ENCODE measurements at places on chromosomes 12 and 14. TPM values are rescaled to one million over a fixed set of nuclear protein-coding genes. Genes with fewer than 3 reads are reported as not detected.

DNA sequence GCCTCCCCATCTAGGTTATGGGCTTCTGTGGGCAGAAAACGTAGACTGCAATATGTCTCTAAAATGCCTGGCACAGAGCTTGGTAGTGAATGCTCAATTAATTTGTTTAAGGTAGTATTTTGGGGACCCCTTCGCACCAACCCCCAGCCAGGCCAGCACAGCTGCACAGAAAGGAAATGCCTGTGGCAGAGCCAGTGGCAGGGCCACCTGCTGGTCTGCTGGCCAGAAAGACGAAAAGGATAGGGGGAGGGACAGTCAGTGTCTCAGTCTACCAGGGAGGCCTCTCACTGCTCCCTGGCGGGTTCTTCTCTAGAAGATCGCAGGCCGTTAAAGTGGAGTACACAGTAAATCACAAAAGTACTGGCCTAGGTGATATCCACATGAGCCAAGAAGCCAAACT, 3.5 kb downstream of the RAB15 start:
- DNase-seq, result no peak
- H3K27ac ChIP-seq, result no peak overlapping the region
- no peaks in the 10 kb centered on the region for H3K36me3 ChIP-seq
- H3K4me1 ChIP-seq, result peaks cover 18% of the 10 kb centered on the region
- H3K27me3 ChIP-seq, result no peaks in the 10 kb centered on the region

DNA sequence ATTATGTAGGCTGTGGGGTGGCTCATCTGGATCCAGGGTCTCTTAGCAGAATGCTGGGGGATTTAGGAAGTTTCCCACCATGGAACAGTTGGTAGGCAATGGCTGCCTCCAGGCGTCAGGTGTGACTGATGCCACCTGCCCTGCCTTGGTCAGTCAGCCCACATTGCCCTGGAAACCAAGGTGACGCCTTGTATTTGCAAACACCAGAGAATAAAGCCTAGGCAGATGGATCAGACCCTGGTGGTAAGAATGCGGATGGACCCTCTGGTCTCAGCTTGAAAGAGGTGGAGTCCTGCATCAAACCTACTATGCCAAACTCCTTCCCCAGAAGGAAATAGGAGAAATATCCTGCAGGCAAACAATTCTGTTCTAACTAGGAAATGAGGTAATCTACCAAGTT, 38.2 kb downstream of the NCKAP5L start:
- H3K4me3 ChIP-seq, result no peak overlapping the region
- no peak overlapping the region for H3K27ac ChIP-seq
- H3K4me1 ChIP-seq, result peaks cover 1% of the 10 kb centered on the region
- no peaks in the 10 kb centered on the region for H3K36me3 ChIP-seq
- DNase-seq, result no peak

DNA sequence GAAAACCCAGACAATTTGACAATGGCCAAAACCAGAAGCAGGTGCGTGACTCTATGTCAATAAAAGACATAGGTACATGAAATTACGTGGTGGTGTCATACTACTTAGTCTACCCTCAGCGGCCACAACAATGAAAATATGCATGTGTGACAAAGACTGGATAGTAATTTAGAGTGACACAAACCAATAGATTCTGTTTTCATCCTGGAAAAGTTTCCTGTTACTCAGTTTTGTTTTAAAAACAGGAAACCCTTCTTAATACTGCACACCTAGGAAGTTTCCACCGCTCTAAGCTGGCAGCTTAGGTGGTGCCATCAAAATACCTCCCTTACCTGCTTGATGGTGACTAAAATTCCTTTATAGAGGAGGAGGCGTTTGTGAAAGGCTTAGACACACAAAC, 15.1 kb downstream of the POU6F1 start:
- no peak overlapping the region for H3K4me3 ChIP-seq
- H3K27ac ChIP-seq, result no peak overlapping the region
- H3K27me3 ChIP-seq, result no peaks in the 10 kb centered on the region
- DNase-seq, result no peak
- H3K36me3 ChIP-seq, result peaks cover 36% of the 10 kb centered on the region

DAO gene
- not detected for total RNA-seq

NANOG gene
- under 0.01 TPM for total RNA-seq

GRCh38 chr12:31390991-31391390, 65.0 kb upstream of the SINHCAF start:
- no peak overlapping the region for H3K27ac ChIP-seq
- H3K4me3 ChIP-seq, result no peak overlapping the region
- DNase-seq, result no peak

SIX1 gene
- total RNA-seq, result 0.71 TPM

DNA sequence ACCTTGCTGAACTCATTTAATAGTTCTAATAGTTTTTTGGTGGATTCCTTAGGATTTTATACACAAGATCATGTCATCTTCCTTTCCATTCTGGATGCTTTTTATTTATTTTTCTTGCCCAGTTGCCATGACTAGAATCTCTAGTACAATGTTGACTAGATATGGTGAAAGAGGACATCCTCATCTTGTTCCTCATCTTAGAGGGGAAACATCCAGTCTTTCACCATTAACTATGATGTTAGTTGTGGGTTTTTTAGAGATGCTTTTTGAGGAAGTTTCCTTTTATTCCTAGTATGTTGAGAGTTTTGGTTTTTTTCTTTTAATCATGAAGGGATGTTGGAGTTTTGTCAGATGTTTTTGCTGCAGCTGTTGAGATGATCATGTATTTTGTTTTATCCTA, 8.7 kb downstream of the ANKRD13A start:
- H3K36me3 ChIP-seq, result no peaks in the 10 kb centered on the region
- no peak for DNase-seq
- H3K27ac ChIP-seq, result no peak overlapping the region
- H3K4me1 ChIP-seq, result no peaks in the 10 kb centered on the region
- no peaks in the 10 kb centered on the region for H3K27me3 ChIP-seq

DNA sequence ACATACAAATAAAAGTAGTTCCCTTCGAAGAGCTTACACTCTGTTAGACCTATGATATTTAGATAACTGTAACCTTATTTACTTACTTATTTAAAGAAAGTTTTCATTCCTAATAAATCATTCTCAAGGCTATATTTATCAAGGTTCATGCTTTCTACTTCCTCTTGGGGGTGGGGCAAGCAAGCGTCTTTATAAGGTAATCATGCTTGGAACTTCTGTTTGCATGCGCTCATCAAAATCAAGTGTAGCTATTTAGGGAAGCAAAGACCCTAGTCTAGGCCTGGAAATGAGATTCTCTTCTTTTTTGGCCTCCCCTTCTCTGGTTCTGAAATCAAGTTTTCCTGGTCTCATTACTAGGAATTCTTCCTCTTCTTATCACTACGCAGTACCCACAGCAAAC, 766 bp downstream of the RERG start:
- peak overlapping the region; percentile 59 for H3K4me3 ChIP-seq
- no peak for DNase-seq
- H3K36me3 ChIP-seq, result no peaks in the 10 kb centered on the region
- H3K4me1 ChIP-seq, result no peaks in the 10 kb centered on the region
- no peaks in the 10 kb centered on the region for H3K27me3 ChIP-seq

PRH1 gene
- 53.9 TPM for total RNA-seq

DNA sequence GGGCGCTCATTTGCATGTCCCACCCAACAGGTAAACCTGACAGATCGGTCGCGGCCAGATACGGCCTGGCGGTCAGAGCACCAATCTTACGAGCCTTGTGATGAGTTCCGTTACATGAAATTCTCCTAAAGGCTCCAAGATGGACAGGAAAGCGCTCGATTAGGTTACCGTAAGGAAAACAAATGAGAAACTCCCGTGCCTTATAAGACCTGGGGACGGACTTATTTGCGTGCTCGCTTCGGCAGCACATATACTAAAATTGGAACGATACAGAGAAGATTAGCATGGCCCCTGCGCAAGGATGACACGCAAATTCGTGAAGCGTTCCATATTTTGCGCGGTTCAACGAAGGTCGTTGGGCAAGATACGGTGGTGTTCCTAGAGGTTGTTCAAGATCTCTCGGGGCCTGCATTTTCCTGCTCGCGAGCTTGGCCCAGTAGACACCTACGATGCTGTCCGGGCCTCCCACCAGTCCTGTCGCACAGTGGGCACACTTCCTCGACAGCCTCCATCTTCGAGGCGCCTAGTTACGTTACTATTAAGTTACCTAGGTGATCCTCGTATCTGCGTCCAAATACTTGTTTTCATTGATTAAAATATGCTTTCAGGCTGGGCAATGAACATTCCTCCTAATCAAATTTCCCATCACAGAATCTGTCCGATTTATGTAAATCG, at the start of gene RNU6-7:
RNU6-7 (plus strand) TSS at position 230 of the 675 bp plus-strand sequence.
- no peaks in the 10 kb centered on the region for H3K27me3 ChIP-seq
- H3K36me3 ChIP-seq, result no peaks in the 10 kb centered on the region
- peaks cover 11% of the 10 kb centered on the region for H3K4me1 ChIP-seq

DNA sequence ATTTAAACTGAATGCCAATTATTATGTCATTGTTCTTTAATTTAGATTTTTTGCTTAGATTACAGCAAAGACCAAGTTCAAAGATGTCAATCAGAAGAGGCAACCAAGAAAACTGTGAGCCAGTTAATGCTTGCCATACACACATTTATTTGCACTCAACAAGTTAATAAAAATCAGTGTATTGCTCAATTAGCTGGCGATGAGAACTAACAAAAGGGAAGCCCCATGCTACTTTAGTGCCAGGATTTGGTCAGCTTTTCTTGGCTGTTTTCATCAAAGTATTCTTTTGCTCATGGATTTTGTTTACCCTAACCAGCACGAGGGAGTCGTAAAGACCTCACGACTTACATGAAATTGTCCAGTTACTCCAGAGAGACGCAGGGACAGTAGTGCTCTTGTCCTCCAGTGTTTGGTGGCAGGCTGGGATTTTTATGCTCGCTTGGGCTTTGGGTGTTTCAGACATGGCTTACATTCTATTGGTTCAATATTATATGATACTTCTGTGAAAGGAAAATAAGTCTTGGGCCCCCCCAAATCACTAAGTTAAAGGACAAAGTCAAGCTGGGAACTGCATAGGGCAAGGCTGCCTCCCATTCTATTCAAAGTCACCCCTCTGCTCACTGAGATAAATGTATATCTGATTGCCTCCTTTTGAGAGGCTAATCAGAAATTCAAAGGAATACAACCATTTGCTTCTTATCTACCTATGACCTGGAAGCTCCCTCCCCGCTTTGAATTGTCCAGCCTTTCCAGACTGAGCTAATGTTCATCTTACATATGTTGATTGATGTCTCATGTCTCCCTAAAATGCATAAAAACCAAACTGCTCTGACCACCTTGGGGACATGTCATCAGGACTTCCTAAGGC, 7.4 kb upstream of the B4GALNT1 start:
- no peaks in the 10 kb centered on the region for H3K4me1 ChIP-seq
- DNase-seq, result no peak
- no peak overlapping the region for H3K27ac ChIP-seq

GRCh38 chr14:105885561-105886320, 359.4 kb downstream of the TMEM121 start:
- H3K27ac ChIP-seq, result no peak overlapping the region
- H3K4me1 ChIP-seq, result no peaks in the 10 kb centered on the region
- H3K36me3 ChIP-seq, result no peaks in the 10 kb centered on the region
- H3K27me3 ChIP-seq, result no peaks in the 10 kb centered on the region
- peak; percentile 43 for DNase-seq

GRCh38 chr12:75827061-75827460, 204.5 kb downstream of the PHLDA1 start:
- no peaks in the 10 kb centered on the region for H3K4me1 ChIP-seq
- H3K4me3 ChIP-seq, result no peak overlapping the region
- no peaks in the 10 kb centered on the region for H3K36me3 ChIP-seq
- no peak for DNase-seq

- no peak overlapping the region for H3K4me3 ChIP-seq
- no peaks in the 10 kb centered on the region for H3K27me3 ChIP-seq
- DNase-seq, result no peak
- peaks cover 19% of the 10 kb centered on the region for H3K4me1 ChIP-seq
- H3K27ac ChIP-seq, result no peak overlapping the region
- H3K36me3 ChIP-seq, result peaks cover 31% of the 10 kb centered on the region
These were observed 4.6 kb downstream of the GOLGA3 start for GRCh38 chr12:132824053-132824452.

DNA sequence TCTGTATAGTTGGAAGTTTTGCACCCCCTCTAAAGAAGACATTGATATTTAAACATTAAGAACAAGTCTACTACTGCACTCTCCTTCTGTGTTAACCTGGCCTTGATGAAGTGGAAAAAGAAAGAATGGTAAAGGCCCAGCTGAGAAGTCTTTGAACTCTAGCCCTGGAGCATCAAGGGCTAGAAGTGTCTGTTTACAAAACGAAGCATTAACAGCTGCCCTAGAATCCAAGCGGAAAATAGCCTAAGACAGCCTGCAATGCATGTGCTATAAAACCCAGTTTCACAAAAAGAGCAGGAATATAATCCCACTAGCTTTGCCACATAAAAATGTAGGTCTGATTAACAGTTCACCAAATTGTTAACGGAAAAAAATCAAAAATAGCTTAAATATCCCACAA, 60.5 kb downstream of the NUMB start:
- no peak overlapping the region for H3K27ac ChIP-seq
- no peaks in the 10 kb centered on the region for H3K27me3 ChIP-seq
- no peak for DNase-seq
- peaks cover 24% of the 10 kb centered on the region for H3K4me1 ChIP-seq
- H3K36me3 ChIP-seq, result no peaks in the 10 kb centered on the region
- H3K4me3 ChIP-seq, result no peak overlapping the region

- peak overlapping the region; percentile 92 for H3K27ac ChIP-seq
- no peaks in the 10 kb centered on the region for H3K36me3 ChIP-seq
- peak overlapping the region; percentile 61 for H3K4me3 ChIP-seq
- H3K27me3 ChIP-seq, result no peaks in the 10 kb centered on the region
These were observed 982 bp downstream of the BCL7A start for GRCh38 chr12:122022393-122023338.

- peaks cover 51% of the 10 kb centered on the region for H3K4me1 ChIP-seq
- no peak overlapping the region for H3K27ac ChIP-seq
- H3K4me3 ChIP-seq, result no peak overlapping the region
- no peaks in the 10 kb centered on the region for H3K27me3 ChIP-seq
- H3K36me3 ChIP-seq, result no peaks in the 10 kb centered on the region
- DNase-seq, result no peak
These were observed 23.0 kb downstream of the ATF7 start for GRCh38 chr12:53603196-53603595.

DNA sequence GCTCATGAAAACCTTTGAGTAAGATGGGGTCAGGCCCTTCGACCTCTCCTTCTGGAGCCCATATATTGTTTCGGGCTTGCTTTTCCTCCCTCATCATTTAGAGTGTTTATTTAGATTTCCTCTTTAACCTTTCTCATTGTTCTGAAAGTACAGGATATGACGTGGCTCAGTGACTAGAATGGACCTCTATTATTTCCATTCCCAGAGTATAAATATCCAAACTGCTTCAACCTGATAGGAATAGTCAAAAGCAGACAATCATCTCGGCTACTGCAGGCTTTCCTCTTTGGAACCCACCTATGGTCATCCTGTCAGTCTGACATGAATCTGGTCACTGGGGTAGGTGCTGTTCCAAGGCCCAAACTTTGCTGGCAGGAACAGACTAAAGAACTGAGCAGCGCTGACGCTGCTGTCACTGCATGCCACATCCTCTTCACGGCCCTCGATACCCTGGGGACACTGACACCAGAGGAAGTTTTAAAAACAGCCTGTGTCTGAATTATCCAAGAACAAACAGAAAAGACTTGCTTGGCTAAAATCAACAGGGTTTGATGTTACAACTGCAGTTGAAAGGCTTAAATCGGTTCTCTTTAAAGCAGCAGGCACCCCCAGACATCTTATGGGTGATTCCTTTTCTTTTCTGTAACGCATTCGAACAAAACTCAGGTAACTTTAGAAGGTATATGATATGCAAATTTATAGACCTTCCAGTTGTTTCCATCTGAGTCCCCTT, 5.0 kb upstream of the DDX47 start:
- H3K36me3 ChIP-seq, result no peaks in the 10 kb centered on the region
- H3K4me1 ChIP-seq, result peaks cover 8% of the 10 kb centered on the region
- H3K27ac ChIP-seq, result peak overlapping the region; percentile 79
- no peak overlapping the region for H3K4me3 ChIP-seq
- peak; percentile 71 for DNase-seq
